Stimulated activated CD8-positive, alpha-beta memory T cell treated with anti-CD3 and anti-CD28 coated beads, Interleukin-15, amount 100 ng/mL, for 1 hour (primary cell): ENCODE measurements at places on chromosomes 1 and 21.

DNA sequence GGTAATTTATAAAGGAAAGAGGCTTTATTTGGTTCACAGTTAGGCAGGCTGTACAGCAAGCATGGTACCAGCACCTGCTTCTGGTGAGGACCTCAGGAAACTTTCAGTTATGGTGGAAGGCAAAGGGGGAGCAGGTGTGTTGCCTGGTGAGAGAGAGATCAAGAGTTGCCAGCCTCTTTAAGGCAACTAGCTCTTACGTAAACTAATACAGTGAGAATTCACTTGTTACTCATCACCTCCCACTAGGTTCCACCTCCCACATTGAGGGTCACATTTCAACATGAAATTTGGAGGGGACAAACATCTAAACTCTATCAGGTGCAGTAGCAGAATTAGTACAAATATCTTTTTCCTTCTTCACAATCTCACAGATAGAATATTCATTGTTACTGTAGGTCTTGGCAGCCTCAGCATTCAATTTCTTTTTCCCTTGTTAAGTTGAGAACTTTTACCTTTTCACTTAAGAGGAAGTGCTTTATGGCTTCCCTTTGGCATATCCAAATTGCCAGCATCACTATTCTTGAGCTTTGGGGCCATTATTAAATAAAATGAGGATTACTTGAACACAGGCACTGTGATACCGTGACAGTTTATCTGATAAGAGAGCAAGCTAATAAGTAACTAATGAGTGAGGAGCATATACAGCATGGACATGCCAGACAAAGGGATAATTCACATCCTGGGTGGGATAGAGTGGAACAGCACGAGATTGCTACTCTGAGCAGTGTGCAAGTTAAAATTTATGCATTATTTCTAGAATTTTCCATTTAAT, 48.4 kb downstream of the MAGI3 start:
- DNase-seq, result no peak

DNA sequence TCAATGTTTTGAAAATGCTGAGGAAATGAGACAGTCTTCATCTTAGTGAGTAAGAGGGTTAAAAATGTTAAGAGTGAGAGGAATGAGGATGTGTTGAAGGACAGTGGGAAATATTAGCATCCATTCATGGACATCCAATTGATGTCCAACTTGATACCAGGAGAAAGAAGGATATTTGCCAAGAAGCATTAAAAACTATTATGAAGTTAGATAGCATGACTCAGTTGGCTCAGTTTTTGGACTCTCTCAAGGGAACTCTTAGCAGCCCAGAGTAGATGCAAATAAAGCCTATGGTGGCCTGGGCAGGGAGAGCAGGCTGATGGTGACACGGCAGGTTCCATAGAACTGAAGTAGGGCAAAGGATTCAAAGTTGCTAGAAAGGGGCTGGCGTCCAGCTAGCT, 171.0 kb downstream of the ZZZ3 start:
- DNase-seq, result no peak

- DNase-seq, result no peak
Observed at GRCh38 chr1:24900486-24900849, 29.6 kb downstream of the RUNX3 start.

DNA sequence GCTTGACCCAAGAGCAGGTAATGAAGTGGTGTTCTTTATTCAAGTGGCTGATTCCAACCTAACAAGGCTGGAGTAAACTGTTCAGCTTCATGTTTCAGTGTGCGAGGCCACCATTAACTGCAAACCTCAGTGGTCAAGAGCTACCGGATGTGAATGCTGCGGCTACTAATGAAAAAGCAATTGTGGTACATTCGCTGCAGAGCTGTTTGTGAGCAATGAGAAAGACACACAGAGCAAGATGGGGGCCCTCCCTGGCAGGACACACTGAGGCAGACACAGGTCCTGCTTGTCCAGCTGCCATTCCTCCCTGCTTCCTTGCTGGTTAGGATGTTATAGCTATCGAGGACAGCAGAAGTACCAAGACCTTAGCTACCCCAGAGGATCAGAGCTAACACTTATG, 26.1 kb downstream of the SYF2 start:
- DNase-seq, result no peak

DNA sequence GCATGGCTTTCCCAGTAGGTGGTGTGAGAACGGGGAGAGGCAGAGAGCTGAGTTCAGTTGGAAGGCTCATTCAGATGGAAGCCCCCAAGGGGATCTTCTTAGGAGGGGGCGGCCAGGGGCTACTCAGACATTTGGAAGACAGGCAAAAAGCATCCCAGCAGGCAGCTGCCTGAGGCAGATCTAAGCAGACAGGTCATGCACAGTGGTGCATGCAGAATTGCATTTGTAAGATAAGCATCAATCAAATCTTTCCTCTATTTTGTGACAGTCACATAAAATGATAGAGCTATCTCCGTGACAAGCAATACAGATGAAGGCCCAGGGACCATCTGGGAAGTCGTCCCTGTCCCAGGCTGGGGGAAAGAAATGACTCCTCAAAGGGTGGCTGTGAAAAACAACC, 3.8 kb downstream of the RAB3B start:
- no peak for DNase-seq

DNA sequence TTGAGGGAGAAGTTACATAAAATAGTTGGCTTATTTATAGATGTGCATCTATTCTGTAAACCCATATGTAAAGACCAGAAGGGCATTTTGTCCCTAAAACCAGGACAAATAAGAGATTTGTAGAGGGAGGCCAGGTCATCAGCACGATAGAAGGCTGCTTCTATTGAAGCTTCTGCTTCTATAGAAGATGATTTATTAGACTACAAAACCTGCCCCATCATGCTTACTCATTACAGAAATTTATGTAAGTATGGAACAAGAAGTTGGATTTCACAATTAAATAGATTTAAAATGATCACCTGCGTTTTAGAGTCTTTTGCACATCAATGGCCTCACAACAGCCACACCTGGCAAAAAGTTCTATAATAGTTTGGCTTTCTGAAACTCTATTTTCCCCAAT, 183.5 kb downstream of the DUSP10 start:
- DNase-seq, result no peak

GRCh38 chr21:39737376-39738000, 7.5 kb upstream of the IGSF5 start:
- DNase-seq, result no peak

GRCh38 chr1:232269988-232270387, 359.9 kb downstream of the SIPA1L2 start:
- no peak for DNase-seq

DNA sequence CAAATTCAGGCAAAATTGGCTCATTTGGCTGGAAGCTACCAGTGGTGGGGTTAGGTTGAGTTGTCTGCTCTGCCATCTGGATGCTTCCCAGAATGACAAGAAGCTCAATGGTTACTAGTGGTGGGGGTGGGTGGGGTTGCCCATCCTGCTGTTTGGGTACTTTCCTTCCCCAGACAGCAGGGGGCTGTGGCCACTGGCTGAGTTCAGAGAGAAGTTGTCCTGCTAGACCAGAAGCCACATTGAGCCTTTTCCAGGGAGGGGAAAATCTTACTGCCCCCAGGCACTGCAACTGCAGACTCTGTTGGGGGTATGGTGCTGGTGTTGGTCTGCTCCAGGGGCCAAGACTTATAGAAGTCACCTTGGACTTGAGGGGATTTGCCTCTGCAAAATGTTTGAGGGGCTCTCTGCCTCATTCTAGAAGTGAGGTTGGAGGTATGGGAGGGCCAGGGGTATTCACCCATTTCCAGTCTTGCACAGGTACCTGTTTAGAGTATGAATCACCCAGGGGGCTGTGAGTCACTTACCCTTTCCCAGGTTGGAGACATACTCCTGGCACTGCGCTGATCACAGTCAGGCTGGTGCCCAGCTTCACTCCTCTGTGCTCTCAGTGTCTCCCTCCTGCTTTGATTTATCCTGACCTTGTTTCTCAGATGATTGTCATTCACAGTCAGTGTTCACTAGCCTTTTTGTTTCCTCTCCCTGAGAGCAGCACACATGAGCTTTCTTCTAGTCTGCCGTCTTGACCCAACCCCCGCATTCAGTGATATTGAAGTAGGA, 89.1 kb upstream of the NEGR1 start:
- no peak for DNase-seq

DNA sequence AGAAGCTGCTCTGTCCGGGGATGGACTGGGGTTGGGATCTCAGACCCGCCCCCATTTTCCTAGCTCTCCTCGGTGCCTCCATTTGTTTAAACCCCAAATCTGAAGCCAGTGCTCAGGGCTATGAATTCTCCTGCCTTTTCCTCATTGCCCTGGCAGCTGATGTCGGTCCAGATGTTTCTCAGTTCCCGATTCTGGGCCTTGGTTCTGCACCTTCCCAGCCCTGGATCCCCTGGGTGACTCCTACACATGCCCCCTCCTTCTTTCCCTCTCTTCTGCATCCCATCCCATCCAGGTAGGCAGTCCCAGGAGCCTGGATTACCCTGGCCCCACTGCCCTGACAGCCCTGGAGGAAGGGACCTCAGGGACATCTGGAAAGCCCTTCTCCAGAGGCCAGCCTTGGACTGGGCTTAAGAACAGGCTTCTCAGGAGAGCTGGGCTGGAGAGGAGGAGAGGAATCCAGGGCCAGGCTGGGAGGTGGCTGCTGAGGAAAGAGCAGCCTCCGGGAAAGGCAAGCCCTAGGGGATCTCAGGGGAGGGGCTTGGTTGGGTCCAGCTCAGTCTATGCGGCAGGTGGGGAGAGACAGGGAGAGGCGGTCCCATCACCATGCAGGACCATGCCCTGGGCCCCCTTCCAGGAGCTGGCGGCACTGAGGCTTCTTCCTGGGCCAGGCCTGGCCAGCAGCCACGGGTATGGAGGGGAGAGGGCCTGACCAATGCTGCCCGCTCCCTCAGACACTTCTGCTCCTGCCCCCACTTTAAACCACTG, 6.8 kb upstream of the EPS8L3 start:
- DNase-seq, result no peak

DNA sequence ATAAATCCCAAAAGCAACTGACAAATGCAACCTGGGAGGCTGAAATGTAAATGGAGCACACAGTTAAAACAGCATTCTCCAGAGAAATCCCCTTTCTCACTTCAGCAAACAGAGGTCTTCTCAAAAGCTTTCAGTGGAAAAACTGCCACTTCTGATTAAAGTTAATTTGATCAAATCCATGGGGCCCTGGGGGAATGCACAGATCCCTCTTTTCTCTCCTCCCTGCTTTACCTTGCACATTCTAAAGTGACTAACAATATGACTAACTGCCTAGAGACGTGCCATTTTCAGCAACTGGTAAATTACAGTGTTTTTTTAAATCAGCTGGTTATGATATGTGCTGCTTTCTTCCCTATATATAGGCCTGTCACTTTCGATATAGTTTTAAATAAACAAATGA, 142.5 kb downstream of the RERE start:
- DNase-seq, result no peak

- DNase-seq, result no peak
Observed at GRCh38 chr1:14539953-14540563, 58.4 kb upstream of the KAZN start.

DNA sequence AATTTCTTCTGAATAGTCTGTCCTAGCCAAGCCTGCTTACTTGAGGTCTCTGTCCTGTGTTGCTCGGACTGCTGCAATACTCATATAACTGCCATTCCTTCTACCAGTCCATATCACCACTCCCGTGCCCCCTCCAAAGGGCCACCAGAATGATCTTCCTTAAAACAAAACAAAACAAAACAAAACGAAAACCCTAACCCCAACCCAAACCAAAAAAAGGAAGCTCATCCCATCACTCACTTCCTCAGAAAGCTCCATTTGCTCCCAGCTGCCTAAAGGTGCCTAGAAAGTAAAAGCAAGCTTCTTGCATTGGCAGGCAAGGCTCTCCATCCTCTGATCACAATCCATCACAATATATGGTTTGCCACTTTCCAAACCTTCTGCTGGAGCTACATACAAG, 20.3 kb downstream of the USP24 start:
- no peak for DNase-seq

GRCh38 chr1:172916116-172916515, 134.6 kb downstream of the TNFSF18 start:
- no peak for DNase-seq

DNA sequence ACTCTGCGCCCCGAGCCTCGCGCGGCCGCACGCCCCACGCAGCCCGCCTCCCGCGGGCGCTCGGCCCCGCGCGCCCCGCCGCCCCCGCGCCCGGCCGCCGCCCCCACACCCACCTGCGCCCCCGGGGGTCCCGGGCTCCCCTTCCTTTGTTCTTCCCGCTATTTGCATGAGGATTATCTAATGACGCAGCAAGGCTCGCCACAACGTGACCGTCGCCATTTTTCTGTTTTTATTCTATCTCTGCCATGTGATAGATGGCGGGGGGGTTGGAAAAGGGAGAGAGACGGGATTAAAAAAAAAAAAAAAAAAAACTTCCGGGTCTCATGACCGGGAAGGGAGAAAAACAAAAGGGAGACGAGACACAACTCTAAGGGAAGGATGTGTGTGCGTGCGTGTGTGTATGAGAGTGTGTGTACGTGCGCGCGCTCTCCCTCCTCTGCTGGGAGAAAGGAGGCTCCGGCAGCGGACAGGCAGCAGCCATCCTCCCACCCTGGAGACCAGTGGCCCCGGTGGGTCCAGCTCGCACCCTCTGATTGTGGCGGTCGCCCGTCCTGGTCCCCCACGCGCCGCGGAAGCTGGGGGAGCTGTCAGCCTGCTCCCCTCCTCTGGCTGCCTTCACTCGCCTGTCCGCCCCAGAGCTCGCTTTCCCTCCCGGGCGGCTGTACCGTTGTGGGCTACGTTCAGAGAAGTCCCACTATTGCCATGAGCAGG, 80.4 kb upstream of the AK4 start:
- DNase-seq, result no peak

DNA sequence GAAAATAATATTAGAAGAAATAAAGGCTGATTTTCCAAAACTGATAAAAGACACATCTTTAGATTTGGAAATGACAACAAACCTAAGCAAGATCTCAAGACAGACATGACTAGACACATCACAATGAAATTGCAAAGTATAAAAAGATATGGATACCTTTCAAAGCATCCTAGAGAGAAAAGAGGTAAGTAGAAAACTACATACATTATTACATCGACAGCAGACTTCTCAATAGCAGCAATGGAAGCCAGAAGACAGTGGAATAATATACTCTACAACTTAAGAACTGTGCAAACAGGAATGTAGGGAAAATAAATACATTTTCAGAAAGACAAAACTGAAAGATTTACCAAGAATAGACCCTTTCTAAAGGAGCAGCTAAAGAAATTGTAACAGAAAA, 50.2 kb downstream of the DENND1B start:
- DNase-seq, result no peak

DNA sequence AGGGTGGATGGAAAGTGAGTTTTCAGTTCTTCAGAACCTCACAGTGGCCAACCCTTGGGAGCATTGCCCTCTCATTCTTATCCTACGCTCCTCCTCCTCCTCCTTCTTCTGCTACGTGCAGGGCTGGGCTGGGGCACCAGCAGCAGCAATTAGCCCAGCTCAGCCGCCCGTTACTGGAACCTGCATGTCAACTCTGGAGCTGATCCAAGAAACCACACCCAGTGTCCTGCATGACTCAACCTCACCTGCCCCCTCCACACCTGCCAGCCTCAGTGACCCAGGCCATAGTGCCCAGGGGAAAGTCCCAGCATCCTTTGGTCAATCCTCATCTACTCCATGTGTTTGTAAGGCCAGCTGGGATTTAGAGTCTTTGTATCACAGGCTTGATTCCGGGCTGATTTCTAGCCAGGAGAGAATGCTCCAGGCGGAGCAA, 12.6 kb downstream of the ELF3 start:
- DNase-seq, result no peak
